ENCODE measurements at places on chromosomes 13 and 19.

- DNase-seq: no peak
These were observed 7.5 kb upstream of the SACS start for GRCh38 chr13:23440821-23441618.

DNA sequence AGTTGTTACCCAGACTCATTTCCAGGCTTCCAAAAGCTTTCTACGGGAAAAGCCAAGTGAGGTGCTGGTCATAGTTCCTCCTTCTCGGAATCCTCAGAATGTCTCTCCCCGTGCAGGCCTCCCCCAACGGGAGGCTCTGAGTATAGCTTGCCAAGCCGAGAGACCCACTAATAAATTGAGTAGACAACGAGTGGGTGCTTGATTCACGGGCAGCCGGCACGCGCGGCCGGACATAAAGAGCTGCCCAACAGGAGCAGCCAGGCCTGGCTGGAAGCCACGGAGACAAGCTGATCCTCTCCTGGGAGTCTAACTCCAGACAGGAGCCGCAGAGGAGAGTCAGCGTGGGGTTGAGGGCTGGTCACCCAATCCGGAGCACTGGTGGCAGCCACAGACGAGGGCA lies 43.4 kb upstream of the MEDAG start:
- DNase-seq: no peak

DNA sequence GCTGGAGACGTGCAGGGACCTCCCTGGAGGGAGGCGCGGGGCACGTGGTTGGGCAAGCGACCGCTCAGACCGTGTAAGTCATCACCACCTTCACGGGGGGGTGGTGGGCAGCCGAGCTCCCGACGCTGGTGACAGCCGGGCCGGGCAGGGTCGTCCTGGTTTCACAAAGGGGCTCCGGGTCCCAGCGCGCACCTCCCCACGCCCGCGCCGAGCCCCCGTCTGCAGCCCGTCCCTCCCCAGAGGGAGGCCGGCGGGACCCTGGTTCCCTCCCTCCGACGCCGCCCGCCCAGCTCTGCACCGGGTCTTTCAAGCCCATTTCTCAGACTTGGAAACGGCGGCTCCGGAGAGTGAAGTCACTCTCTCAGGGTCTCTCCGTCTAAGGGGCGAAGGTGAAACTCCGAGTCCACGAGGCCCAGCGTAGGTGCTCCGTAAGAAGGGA lies 729 bp upstream of the ARID3A start:
- DNase-seq: no peak

GRCh38 chr13:34672631-34673030 lies 269.4 kb upstream of the NBEA start:
- DNase-seq: no peak

- no peak for DNase-seq
These were observed 59.8 kb downstream of the SPACA7 start for GRCh38 chr13:112435973-112436372.

- DNase-seq: no peak
These were observed 22.2 kb upstream of the PLPP2 start for GRCh38 chr19:313169-313987.

GRCh38 chr13:35157143-35157755 lies 215.2 kb downstream of the NBEA start:
- no peak for DNase-seq

Data from stimulated activated CD4-positive, alpha-beta T cell treated with anti-CD3 and anti-CD28 coated beads, Interleukin-1b, Interleukin-23, amount 100 ng/mL, for 1 hour (primary cell).